ENCODE measurements at places on chromosomes 7 and 10.
A peak's percentile ranks its signal among the peaks of the same experiment; 100 is the strongest.

DNA sequence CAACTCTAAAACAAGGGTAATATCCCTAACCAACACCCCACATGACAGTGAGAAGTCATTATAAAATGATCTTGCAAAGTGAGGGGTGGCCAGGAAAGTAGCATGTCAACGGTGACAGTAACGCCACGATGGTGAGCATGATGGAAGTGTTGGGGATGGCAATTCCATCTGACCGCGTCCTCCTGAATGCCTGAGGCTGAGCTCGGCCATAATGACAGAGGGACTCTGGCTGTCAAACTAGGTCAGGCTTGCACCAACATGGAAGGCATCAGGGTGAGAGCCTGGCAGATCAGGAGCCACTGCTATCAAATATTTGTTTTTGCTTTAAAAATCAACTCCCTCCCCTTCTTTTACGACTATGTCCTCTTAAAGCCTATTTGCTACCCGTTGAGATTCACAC is 55.7 kb upstream of the EFCAB10 start:
- no peak for DNase-seq

GRCh38 chr7:153320681-153321080 is 561.1 kb downstream of the ACTR3B start:
- DNase-seq = no peak

DNA sequence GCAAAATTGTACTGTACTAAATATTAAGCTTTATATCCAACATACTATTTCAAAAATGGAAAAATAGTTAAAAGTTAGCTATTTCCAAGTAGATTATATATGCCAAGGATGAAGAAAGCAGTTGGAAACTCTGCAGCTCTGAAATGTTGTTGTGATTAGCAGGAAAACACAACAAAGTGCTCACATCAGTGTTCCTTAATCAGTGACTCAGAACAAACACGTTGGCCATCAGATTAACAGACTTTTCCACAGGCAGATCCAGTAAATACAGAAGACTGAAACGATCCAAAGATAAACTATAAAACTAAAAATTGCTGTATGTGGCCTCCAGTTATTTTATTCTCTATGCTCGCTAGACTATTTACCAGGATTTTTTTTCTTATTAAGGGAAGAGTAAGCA is 99.6 kb upstream of the SEMA3D start:
- no peak for DNase-seq

DNA sequence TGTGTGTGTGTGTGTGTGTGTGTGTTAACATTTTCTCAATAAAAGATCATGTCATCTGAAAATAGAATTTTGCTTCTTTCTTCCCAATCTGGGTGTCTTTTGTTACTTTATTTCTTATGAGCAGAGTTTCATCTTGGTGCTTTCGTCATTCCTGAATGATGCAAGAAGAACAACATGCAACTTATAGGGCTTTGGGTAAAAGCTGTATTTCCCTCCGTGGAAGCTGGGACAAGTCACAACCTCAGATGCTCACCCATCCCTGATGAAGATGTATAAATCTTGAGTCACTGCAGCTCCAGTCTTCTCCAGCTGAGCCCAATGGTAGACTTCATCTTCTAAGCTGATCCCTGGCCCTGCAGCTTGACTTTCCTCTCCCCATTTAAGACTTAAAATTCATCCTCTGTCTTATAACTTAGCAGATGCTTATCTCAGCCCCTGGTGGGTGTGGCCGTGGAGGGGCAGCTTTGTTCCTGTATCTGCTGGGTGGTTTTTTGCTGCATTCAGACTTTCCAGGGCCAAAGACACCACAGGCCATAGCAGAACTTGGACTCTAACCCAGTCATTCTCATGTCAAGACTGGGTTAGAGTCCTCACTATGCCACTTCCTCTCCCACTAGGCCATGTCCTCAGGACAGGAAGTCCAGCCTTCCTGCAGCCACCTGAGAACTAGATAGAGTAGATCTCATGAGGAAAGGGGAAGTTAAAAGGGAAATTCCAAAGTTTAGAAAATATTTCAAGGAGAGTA is 356.4 kb downstream of the TNS3 start:
- peak; percentile 20 for DNase-seq

DNA sequence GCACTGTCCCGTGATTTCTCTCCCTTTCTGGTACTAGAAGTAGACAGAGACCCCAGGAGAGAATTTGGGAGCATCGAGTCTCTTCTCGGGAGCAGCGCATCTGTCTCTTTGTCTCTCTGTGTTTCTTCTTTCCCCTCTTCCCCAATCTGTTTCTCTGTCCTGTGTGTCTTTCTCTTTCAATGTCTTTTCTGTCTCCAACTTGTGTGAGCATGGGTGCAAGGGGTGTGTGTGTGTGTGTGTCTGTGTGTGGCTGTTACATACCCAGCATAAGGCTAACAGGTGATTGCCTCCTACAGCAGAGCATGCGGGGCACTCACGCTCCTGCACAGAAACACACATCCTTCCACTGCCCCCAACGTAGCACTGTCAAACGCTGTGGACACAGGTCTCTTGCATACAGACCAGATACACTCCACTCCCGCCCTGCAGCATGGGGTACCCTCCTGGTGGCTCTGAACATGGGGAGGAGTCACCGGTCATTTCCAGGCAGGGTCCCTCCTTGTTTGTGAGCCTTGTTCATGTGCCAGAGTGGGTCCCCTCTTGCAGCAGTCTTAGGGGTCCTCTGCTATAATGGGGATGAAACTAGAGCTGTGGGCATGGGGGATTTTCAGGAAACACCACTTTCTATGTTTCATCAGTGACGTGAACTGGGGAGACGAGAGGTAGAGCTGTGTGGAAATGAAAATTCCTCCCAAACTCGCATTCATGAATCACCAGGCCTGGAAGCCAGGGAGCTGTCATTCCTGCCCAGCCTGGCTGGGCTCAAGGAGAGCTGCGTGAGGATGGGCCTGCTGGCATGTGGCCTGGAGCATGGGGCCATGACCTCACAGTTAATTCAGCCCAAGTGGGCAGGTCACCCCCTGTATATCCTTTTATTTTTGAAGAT is 980 bp downstream of the ADAMTS14 start:
- peak; percentile 78 for DNase-seq

Measured in kidney tubule cell (primary cell).